ENCODE measurements at places on chromosomes 12 and 14.
A peak's percentile ranks its signal among the peaks of the same experiment; 100 is the strongest.

GRCh38 chr14:105267820-105268548 lies 19.7 kb downstream of the BTBD6 start:
- no peak for DNase-seq

GRCh38 chr12:79934281-79935020 lies 446 bp downstream of the PPP1R12A start:
- peak; percentile 77 for DNase-seq

- no peak for DNase-seq
Measured at GRCh38 chr12:14390449-14390848, 25.0 kb downstream of the ATF7IP start.

DNA sequence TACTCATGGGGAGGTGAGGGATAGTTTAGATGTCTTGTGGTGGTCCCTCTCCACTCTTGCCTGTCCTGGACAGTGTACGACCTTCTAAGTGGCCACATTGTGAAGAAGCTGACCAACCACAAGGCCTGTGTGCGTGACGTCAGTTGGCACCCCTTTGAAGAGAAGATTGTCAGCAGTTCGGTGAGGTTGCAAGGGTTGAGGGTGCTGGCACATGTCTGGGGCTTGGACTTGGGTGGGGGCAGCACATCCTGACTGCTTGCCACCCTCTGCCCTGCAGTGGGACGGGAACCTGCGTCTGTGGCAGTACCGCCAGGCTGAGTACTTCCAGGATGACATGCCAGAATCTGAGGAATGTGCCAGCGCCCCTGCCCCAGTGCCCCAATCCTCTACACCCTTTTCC lies 7.6 kb upstream of the FITM1 start:
- no peak for DNase-seq

GRCh38 chr14:76863724-76864407 lies 37.7 kb downstream of the LRRC74A start:
- peak; percentile 81 for DNase-seq

DNA sequence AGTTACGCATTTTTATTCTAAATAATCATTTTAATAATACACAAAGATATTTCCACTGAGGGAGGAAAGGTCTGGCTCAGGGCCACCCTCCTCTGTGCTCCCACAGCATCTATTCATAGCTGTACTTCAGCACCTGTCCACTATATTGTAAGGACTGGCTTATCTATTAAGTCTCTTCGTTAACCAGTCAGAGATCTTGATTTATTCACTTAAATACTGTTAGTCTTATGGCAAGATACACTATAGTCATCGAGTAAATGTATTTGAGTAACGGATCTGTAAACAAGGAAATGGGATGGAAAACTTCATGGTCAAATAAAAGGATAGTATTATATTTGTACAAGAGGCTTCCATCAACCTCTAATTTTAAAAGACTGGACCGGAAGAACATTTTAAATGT lies 54.6 kb downstream of the SPTLC2 start:
- DNase-seq: no peak

DNA sequence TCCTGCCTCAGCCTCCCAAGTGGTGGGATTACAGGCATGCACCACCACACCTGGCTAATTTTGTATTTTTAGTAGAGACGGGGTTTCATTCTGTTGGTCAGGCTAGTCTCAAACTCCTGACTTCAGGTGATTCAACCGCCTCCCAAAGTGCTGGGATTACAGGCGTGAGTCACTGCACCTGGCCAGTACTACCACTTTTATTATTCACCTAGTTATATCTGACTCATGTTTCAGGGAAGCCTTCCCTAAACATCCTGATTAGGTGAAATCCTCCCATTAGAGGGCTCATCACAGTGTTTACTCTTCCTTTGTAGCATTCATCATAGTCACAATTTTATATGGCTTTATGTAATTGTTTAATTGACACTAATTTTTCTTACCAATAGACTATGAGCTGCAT lies 295.3 kb upstream of the SOX5 start:
- DNase-seq: no peak

DNA sequence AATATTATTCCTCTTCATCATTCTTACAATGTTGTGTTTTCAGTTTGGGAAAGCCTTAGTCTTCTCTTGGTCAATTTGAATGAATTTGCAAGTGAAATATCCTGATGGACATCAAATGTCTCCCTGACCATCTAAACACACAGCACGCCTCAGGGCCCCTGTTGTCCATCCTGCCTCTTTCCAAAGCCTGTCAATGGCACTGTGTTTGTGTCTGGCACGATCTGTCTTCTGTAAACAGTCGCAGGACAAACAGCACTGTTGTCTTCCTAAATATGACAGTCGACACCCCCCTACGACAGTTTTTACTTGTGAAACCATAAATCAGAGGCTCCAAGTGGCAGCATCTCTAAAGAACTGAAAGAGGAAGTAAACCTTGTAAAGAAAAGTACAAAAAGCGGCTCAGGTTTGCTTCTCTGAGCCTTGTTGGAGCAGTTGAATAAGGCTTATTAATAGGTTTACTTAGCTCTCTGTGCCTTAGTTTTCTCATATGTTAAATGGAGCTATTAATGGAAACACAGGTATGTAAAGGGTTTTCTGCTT lies 285.8 kb downstream of the NRXN3 start:
- no peak for DNase-seq

DNA sequence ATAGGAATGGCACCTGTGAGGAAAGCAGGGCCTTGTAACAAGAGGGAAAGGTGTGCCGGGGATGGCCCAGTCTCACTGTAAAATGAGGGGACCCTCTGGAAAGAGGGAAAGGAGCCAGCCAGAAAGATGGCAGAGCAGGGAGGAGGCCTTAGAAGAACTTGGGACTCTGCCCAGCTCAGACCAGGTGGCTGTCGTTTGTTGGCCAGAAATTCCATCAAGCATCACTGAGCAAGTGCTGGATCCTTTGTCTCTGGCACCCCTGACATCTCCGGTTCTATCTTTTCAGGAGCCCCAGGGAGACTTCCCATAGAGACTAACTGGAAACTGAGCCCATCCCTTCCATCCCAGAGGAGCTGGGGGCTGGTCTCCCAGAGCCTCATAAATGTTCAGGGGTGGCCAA lies 43.3 kb downstream of the DEGS2 start:
- DNase-seq: no peak

Measured in tongue (tissue), 3 donors.